Foreskin fibroblast (primary cell): ENCODE measurements at places on chromosomes 16 and 17.

DNA sequence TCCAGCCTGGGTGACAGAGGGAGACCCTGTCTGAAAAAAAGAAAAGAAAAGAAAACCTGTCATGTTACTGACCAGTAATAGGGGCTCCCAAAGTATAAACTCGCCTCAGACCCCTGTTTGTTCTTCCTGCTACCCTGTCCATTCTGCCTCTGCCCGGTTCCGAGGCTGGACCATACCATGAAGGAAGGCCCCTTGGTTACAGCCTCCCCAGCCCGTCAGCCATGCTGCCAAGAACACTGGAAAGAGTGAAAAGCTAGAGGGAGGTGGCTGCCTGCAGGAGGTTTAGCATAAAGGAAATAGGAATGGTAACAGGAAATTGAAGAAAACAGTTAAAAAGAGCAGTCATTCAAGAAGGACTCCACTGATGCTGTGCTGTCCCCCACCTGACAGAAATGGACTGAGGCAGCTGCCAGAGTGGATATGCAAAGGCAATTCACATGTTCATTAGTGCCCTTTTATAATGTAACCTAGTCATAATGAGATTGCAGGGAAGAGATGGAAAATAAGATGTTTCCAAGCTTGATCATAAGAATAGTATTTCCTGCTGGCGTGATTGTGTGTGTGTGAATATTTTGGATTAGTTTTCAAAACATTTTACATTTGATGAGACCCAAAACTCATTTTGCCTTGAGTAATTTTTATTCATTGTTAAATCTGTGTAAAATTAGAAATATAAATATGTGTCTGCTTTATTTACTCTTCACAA is 102.6 kb downstream of the GOSR1 start:
- peak; percentile 18 for DNase-seq

- DNase-seq = no peak
Observed at GRCh38 chr17:55023626-55024025, 55.1 kb downstream of the STXBP4 start.

DNA sequence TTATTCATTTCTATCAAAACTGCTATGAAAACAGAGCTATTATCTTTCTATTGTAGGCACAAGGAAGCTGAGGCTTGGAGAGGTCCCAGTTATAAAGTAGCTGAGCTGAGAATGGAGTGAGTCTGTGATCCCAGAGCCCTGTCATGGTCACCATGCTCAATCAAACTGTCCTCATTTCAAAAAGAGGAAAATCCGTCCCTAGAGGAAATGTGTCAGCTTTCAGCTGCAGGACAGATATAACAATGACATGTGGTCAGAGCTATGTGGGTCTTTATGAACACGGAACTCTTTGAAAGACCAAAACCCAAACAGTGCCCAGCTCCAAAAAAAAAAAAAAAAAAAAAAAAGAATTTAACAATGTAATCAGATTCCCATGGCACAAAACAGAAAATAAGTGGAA is 266.1 kb downstream of the XYLT1 start:
- no peak for DNase-seq

GRCh38 chr16:70429888-70430666 is 8.8 kb downstream of the ST3GAL2 start:
- DNase-seq = no peak

- DNase-seq = peak; percentile 48
Observed at GRCh38 chr17:73304438-73304837, 7.4 kb downstream of the CDC42EP4 start.

DNA sequence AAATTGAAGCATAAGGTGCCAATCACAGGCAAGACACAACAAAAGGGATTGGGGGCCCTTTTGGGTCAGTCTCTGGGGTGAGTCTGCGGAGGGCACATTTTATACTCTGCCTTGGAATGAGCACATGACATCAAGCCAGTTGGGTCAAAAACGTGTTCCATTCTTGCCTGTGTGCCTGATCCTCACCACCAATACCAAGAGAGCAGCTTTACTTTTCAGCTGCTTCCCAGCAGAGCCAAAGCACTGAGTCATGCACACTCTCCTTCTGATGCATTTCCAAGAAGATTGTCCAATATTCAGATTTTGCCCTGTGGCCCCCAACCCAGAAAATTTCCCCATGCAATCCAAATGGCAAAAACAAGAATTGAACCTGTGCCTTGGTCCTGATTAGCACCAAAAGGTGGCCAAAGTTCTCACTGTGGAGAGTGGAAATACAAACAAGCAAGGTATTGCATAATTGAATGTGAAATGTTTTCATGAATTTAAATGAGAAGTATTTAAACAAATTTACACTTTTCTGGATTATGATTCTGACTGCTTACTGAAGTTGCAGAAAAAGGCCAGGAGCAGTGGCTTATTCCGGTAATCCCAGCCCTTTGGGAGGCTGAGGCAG is 217.8 kb upstream of the SOX9 start:
- DNase-seq = peak; percentile 12

- DNase-seq = no peak
Observed at GRCh38 chr16:85523602-85524364, 89.3 kb upstream of the GSE1 start.
